NCI-H2029 (cell line): ENCODE measurements at places on chromosomes 16 and 17.

DNA sequence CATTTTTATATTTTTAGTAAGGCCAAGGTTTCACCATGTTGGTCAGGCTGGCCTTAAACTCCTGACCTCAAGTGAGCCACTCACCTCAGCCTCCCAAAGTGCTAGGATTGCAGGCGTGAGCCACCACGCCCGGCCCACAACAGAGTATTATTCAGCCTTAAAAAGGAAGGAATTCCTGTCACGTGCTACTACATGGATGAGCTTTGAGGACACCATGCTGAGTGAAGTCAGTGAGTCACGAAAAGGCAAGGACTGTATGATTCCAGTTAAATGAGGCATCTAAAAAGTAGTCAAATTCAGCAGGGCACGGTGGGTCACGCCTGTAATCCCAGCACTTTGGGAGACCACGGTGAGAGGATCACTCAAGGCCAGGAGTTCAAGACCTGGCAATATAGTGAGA lies 9.7 kb downstream of the CSF3 start:
- no peak for DNase-seq

DNA sequence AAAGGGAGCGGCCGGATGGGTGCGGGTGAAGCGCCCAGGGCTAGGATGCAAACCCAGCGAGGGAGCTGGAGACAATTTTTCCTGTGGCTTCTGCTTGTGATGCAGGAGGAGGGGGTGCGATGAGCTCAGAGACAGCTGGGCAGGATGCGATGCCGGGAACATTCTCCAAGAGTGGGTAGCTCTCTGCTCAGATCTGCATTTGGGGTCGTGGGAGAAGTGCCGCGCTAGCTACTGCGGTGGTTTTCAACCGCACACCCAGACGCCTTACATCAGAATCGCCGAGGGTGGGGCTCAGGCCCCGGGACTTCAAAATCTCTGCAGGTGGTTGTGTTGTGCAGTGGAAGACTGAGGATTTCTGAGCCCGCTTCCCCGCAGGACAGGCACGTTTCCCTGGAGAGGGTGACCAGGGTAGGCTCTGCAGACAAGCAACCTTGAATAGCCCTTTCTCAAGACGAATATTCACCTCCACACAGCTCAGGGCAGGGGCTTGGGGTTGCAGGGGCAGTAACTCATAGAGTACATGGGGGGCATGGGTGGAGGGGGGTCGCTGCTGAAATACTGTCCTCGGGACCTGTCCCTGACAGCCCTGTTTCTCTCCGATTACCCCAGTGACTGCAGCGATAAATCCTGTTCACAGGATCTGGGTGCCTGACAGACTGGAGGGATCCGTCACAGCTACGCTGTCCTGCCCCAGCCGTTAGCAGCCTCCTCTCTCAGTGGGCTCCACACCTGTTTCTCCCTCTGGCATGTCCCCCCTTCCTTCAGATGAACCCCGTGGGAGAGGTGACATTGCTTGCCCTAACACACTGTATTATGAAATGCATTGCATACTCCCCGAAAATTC lies 63.3 kb downstream of the HAPSTR1 start:
- no peak for DNase-seq

DNA sequence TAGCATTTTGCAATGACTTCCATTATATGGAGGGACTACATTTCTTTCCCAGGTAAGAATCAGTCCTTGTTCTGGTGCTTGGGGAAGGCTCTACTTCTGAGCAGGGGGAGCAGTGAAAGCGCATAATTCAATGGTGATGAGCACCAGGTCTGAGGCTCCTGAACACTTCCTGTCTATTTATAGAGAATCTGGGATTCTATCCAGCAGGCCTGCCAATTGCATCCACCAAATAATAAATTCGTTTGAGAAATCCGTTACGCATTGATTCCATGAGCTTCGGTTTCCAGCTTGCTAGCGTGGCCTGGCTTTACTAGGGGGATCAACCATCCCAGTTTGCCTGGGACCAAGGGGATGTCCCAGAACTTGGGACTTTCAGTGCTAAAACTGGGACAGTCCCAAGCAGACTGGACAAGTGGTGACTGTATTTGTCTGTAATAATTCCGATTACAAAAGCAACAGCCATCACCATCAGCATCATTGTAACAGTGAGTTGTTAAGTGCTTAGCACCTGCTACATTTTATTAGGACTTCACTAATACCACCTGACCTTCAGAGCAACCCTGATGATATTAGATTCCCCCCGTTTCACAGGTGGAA lies 349.9 kb downstream of the MAF start:
- DNase-seq = no peak

GRCh38 chr17:70644096-70644495 lies 474.8 kb downstream of the KCNJ2 start:
- DNase-seq = no peak

DNA sequence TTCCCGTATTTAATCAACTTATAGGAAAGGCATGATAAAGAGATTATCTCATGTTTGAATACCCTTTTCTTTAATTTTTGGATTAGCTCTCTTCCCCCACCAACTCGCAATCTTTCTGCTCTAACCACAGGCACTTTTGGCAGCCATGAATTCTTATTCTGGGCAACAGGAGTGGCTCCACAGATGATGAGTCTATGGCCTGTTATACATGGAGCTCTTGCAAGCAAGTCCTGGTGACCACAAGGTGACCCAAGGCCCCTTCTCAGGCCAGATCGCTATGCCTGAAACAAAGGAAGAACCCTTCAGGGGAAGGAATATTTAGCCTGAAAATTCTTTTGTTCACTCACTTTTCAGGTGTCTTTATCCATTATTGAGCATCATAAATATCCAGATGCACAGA lies 10.8 kb upstream of the ZNF267 start:
- no peak for DNase-seq

GRCh38 chr17:2027528-2028233 lies 2.3 kb upstream of the DPH1 start:
- no peak for DNase-seq

- DNase-seq = no peak
Measured at GRCh38 chr16:17318238-17318637, 152.5 kb downstream of the XYLT1 start.

DNA sequence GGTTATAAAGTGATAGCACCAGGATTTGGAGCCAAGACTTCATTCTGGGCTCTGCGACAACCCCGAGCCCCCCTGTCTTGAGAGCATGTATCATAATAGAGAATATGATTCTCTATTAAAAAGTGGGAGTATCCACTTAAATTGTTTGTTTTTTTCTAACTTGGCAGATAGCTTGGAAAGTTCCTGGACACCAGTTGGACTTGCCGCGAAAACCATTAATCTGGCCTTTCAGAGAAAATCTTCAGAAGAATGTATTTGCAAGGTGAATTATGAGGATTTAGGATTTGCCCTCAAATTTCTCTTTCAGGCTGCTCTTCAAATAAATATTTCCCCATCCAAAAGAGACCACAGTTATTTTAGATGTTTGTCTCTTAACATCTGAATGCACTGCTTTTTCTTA lies 53.5 kb downstream of the MARCHF10 start:
- no peak for DNase-seq

DNA sequence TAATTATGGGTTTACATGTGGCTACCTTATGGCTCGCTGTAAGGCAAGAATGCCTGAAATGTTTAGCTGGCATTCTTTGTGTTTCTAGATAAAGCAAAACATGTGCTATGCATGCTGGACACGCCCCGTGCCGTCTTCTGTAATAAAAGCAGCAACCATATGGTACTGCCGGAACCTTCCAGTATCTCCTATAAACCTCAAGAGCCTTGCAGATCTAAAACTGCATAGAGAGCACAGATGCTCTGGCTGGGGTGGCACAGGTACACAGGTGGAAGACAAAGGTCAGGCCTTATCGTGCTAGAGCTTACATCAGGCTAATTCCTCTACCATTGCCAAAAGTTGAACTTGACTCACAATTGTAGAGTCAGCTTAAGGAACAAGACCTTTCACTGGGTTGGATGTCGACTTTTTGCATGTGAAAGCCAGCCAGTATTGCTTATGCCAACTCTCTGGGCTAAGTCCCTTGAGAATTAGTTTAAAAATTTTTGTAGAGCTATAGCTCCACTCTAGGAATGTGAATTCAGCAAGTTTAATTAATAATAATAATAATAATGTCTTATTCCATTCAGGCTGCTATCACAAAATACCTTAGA lies 187.4 kb upstream of the CACNG5 start:
- DNase-seq = no peak

- DNase-seq = no peak
Measured at GRCh38 chr17:1735834-1736347, 6.8 kb upstream of the SERPINF2 start.

GRCh38 chr16:15970202-15970601 lies 20.8 kb downstream of the ABCC1 start:
- DNase-seq = no peak

DNA sequence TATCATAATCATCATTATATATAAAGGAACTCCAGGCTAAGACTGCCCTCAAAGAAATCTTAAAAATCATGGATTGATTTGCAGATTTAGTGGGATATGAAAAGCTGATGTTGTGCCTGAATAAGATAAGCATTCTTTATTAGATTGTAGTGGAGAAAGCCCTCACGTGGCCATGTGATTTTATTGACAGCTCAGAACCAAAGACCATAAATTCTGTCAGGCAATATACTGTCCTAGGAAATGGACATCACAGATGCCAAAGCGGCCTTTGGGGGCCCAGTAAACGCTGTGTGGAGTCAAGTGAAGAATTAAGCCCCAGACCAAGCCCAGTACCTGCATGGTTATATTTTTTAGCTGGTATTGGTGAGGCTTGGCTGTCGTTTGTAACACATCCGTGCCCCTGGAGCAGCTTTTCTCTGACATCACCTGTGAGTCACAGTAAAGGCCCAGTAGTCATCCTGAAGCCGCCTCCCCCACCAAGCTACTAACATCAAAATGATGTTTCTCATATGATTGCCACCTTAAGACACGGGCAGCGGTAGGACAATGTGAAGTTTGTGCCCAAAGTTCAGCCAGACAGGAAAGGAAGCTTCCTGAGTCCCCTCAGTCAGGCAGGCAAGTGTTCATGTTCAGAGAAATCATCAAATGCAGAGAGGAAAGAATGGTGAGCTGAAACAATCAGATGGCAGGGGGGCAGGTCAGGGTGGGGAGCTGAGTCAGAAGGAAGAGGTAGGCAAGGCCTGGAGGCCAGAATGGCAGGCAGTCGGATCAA lies 209.4 kb downstream of the IRX3 start:
- DNase-seq = no peak

- DNase-seq = no peak
Measured at GRCh38 chr17:79871131-79871530, 31.9 kb upstream of the CBX4 start.

GRCh38 chr17:5892921-5893675 lies 177.1 kb upstream of the WSCD1 start:
- DNase-seq = no peak

- no peak for DNase-seq
Measured at GRCh38 chr17:76543826-76544545, 4.1 kb downstream of the PRCD start.

GRCh38 chr16:14418795-14419225 lies 211.2 kb downstream of the PARN start:
- no peak for DNase-seq

DNA sequence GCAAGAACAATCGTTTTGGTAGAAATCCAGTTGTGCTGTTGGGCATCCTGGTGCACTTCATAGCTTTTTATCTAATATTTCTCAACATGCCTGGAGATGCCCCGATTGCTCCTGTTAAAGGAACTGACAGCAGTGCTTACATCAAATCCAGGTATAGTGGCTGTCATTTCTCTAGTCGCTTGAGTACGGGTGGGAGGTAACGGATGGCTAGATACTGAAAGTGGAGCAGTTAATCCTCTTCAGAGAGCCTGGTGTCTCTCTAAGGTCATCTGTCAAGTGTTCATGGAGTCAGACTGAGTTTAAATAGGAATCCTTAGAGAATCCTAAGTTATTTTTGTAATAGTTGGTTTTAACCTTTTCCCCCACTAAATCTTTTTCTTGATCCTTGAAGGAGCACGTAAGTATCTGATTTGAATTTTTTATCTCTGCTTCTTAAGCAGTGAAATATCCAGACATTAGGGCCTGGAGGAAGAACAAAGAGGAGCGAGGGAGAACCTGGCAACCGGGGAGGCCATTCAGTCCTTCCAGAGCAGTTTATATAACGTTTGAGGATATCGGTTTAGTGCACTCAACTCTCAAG lies 37.2 kb downstream of the MFSD11 start:
- DNase-seq = no peak

DNA sequence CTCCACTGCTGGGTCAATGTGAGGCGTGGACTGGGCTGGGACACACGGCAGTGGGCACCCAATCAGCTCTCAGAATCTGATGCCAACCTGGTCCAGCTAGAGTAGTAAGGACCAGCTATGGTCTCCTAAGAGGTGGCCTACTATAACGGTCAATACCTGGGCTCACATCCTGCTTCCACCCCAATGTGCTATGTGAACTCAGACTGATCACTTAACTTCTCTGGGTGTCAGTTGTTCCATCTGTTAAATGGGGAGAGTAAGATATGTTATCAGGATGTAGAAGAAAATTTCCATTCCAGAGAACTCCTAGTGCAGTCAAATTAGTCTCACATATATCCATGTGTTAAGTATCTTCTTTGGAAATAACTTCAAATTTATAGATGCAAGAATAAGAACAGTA lies 14.2 kb downstream of the FAM117A start:
- no peak for DNase-seq

DNA sequence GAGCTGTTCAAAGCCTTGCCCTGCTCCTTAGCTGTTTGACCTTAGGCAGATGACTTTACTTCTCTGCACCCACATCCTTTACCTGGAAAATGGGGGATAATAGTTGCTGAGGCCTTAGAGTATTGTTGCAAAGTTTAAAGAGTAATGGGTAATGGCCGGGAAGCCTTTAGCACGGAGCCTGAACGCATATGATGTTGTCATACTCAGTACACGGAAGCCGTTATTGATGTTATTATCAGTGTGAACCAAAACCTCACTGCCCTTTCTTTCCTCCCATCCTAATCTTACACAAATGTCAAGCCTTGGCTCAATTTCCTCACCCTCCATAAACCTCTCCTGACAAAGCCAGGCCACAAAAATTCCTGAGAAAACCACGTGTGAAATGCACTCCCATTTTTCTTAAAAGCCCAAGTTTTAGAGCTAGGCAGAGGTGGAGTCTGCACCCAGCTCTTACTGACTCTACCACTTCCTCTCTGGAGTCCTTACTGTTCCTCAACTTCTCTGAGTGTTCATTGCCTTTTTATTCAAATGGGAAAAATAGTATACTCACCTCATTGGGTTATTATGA lies 67.3 kb upstream of the CACNG3 start:
- no peak for DNase-seq
